SJCRH30 (cell line): ENCODE measurements at places on chromosomes 3 and 15. TPM values are rescaled to one million over a fixed set of nuclear protein-coding genes. Genes with fewer than 3 reads are reported as not detected.

GRCh38 chr15:60779718-60780503 is 301.0 kb upstream of the ICE2 start:
- no peak for DNase-seq

The TEX264 gene
- total RNA-seq, result 34.7 and 35.0 TPM in 2 replicates

GRCh38 chr3:160437083-160437455 is 12.5 kb downstream of the TRIM59 start:
- peak; percentile 24 for DNase-seq

DNA sequence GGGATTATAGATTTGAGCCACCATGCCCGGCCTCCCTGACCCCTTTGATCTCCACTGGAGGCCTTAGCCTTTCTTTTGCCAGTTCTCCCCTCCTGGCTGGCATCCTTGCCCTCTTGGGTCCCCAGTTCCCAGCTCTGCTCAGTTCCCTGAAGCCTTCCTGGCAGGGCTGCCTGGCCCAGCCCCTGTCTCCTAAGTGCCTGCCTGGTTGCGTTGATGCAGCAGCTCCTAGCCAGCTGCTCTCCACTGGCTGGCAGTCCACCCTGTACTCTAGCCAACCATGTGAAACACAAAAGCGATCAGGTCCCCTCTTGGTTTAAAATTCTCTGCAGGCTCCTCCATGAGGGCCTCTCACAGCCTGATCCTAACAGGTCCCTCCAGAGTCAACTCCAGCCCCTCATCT is 184.7 kb downstream of the RAB11A start:
- no peak for DNase-seq

The OXSM gene
- 18.4 and 20.5 TPM in 2 replicates for total RNA-seq

DNA sequence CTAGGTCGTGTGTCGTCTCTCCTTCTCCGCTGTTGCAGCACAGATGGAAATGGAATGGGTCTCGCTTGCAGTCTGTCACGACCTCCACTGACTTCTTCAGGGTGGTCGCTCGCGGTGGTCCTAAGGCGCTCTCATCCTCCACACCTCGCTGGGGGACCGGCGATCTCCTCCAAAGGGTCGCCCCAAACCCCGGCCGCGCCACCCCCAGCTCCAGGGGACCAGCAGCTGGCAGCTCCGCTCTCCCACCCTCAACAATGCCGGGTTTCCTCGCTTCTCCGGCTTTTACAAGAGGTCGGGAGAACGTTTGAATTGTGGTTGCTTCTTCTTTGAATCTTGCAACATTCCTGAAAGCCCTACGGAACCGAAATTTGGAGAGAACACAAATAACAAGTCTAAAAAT is 25.9 kb downstream of the SERP1 start:
- DNase-seq, result no peak

- no peak for DNase-seq
These were observed 30.3 kb upstream of the FSTL1 start for GRCh38 chr3:120481081-120481480.
